Cardiac fibroblast (primary cell): ENCODE measurements at places on chromosomes 2 and 18.

DNA sequence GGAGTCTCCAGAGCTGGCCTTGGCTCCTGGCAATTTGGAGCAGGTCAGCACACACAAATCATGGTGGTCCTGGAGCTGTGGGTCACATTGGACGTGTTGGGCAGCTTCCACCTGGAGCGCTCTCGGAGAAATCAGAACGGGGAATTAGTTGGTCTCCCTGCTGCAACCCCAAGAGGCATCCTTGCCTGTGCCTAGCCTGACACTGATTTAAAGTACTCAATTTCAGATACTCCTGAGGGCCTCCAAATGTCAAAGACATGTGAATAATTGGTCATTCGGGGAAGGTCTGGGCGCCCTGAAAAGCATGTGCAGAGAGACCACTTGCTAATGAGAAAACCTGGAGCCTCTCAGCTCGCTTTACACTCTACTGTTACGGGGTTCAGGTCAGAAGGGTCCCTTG lies 145.5 kb upstream of the AGAP1 start:
- DNase-seq: no peak

DNA sequence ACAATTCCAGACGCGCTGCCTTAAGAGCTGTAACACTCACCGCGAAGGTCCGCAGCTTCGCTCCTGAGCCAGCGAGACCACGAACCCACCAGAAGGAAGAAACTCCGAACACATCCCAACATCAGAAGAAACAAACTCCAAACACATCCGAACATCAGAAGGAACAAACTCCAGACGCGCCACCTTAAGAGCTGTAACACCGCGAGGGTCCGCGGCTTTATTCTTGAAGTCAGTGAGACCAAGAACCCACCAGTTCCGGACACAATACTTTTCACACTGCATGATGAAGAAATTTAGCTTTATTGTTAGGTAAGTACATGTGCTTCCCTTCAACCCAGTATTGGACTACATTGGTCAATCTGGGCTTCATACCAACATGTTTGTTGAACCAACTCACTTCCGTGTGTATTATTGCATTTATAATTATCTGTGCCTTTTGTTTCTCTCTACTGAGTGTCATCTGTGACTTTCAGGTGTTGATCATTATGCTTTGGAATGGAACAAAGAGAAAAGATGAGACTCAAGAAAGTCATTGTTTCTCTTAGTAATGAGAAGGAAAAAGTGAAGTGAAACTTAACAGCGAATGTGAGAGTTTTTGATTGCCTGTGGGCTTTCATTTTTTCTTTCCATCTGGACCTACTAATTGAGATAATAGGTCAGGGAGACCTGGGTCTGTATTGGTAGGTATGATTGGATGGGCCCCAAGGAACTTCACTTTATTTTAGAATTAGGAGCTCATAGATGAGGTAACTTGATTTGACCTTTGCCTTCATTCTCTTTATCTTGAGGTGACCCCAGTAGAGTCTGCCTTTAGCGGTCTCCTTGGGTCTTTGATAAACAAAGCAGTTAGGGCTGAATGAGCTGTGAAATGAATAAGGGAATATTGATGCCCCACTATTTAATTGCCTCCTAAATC lies 76.1 kb upstream of the CAVIN2 start:
- DNase-seq: no peak

GRCh38 chr2:160934991-160935390 lies 225.2 kb upstream of the TANK start:
- DNase-seq: no peak

- no peak for DNase-seq
Observed at GRCh38 chr18:74373428-74373827, 57.8 kb downstream of the C18orf63 start.

DNA sequence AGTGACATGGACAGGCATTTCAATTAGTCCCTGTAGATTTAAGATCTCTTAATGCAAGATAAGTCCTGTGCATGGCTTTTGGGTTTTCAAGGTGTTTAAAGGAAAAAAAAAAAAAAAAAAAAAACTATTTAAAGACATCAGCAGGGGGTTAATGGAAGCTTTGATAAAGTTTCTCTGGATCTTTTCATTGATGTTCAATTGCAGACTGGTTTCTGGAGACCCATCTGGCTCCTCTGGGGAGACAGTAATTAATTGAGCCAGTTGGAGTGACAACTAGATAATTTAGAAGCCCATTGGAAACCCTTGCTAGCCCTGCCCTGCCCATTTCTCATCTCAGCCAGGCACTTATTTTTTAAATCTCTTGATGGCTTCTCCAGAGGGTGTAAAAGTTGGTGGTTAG lies 98.7 kb downstream of the EPHA4 start:
- DNase-seq: no peak

- peak; percentile 89 for DNase-seq
Observed at GRCh38 chr2:166090346-166090745, 37.5 kb downstream of the SCN1A start.

- DNase-seq: no peak
Observed at GRCh38 chr2:134594399-134594798, 124.4 kb downstream of the TMEM163 start.

GRCh38 chr18:22179174-22179573 lies 9.8 kb downstream of the GATA6 start:
- DNase-seq: peak; percentile 25

- no peak for DNase-seq
Observed at GRCh38 chr2:135903650-135904049, 27.4 kb upstream of the MCM6 start.

DNA sequence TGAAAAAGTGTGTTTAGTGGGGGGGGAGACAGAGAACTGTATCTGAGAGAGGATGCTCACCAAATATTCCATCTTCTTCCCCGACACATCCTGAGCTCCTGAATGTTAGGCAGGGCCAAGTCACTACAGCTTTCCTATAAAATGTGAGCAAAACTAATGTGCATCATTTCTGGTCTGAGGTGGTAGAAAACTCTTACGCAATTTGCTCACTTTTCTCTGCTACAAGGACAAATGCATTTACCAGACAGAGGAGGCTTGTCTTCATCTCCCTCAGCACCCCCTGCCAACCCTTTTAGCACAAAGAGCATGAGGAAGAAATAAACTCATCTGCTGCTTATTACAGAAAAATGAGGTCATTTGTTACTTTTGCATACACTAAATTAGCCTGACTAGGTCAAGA lies 554.0 kb downstream of the RNF144A start:
- no peak for DNase-seq

GRCh38 chr18:32934201-32934600 lies 161.4 kb upstream of the KLHL14 start:
- DNase-seq: no peak

GRCh38 chr2:6109831-6110230 lies 417.6 kb downstream of the SOX11 start:
- DNase-seq: no peak

DNA sequence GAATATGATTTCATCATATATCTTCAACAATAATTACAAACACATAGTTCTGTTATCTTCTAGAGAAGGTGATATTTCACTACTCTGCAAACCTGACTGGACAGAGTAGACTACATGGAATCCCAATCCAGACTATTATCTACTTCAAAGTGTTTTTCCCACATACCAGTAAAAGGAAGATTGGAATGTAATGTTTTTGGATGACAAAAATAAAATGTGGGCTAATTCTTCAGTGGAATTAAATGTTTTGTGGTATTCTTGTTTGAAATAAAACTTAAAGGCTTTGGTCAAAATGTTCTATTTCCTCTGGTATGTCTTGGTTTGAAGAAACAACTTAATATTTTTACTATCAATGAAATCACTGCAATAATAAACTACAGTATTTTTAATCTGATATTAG lies 22.1 kb downstream of the COL5A2 start:
- DNase-seq: no peak

- DNase-seq: no peak
Observed at GRCh38 chr2:176388861-176389260, 119.6 kb downstream of the MTX2 start.

DNA sequence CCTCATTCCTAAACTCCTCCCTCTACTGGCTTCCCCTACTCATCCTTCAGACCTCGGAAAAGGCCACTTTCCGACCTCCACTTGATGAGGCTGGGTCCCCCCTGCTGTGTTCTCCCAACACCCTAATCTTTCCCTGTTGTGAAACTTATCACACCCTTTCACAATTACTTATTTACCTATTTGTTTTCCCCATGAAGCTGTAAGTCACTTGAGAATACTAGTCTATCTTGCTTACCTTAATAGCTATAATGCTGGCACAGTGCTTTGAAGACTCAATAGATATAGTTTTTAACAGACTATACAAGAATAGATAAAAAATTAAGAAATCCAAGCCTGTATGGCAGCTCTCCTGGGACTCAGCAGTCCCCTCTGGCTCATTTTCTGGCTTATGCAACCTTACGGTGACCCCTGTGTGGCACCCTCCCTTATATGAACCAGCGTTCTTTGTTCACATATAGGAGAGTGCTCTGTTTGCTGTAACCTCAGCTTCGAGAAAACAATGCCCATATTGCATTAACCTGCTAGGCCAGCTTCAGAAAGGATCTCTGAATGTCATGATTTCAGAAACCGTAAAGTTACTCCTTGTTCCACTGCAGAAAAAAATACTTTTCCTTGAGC lies 220.4 kb upstream of the PKDCC start:
- DNase-seq: no peak

GRCh38 chr2:138333677-138334076 lies 167.9 kb upstream of the SPOPL start:
- no peak for DNase-seq

- no peak for DNase-seq
Observed at GRCh38 chr2:7539077-7539476, 621.9 kb downstream of the RNF144A start.

DNA sequence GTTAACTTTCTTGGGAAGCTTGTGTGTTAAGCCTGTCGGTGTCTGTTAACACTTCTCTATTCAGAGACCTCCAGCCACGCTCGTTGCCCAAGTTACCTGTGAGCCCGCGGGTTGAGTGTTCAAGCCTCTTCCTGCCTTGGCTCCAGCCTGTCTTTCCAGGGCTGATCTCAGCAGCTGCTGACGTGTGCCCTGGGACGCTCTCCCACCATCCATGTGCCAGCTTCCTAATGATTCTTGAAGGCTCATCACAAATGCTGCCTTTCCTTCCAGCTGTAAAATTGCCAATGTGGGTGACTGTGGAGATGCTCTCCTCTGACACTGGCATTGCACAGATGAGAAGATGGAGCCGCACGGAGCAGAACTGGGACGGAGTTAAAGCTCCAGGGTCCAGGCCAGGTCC lies 6.1 kb downstream of the RNF144A start:
- DNase-seq: no peak

- no peak for DNase-seq
Observed at GRCh38 chr2:241895427-241895711, 25.8 kb downstream of the RTP5 start.

DNA sequence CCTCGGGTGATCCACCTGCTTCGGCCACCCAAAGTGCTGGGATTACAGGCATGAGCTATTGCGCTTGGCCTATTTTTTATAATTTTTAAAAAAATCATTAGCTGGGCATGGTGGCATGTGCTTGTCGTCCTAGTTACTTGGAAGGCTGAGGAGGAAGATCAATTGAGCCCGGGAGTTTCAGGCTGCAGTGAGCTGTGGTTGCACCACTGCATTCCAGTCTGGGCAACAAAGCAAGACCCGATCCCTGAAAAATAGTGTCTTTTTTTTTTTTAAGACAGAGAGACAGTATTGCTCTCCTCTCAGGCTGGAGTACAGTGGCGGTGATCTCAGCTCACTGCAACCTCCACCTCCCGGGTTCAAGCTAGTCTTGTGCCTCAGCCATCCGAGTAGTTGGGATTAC lies 4.8 kb downstream of the SSB start:
- DNase-seq: no peak

GRCh38 chr2:128783896-128784295 lies 465.2 kb upstream of the HS6ST1 start:
- no peak for DNase-seq

DNA sequence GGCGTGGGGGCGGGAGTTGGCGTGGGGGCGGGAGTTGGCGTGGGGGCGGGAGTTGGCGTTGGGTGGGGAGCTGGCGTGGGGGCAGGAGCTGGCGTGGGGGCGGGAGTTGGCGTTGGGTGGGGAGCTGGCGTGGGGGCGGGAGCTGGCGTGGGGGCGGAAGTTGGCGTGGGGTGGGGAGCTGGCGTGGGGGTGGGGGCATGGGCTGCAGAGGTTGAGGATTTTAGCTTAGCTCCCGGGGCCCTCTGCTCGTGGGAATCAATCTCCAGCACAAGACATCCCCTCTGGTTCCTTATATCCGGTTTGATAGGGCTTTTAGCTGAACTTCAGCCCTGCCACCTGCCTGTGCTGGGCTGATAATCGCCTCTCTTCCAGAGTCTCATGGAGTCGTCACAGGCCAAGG lies 177.0 kb downstream of the LDLRAD4 start:
- no peak for DNase-seq

DNA sequence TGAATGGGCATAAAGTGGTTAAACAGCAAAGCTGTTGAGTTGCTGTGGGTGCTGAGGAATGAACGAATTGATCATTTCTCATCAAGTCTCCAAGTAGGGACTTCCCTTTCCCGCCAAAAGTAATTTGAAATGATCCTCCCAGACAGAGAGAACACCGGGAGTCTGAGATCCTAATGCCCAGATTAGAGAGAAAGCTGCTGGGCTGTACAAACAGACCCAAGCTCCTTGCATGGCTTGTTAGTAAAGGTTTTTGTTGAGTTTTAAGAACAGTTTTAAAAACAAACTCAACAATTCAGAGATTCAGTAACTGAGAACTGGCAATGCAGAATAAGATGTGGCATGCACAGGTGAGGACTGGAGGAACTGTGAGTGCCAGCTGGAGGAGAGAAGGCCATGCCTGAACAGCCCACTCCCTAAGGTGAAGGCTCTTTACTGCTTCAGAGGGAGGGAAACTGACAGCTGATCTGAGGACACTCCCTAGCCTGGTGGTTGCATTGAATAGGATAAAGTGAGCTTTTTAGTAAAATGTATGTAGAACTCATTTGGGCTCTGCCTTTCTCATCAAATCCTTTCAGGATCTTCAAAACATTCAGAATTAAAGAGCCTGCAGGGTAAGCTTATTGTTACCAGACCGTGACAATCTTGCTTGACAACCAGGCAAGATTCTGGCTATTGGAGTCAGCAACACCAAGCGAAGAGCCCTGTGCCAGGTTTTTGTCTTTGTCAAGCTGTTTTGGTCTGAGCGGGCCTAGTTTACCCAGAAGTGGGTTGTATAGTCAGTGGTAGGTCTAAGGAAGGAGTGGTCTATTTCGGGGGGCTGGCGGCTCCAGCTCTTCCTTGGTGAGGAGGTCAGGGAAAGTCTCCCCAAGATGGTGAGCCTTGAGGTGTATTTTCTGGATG lies 63.2 kb upstream of the IGFBP5 start:
- no peak for DNase-seq

- no peak for DNase-seq
Observed at GRCh38 chr18:79186649-79187048, 117.5 kb downstream of the ATP9B start.

DNA sequence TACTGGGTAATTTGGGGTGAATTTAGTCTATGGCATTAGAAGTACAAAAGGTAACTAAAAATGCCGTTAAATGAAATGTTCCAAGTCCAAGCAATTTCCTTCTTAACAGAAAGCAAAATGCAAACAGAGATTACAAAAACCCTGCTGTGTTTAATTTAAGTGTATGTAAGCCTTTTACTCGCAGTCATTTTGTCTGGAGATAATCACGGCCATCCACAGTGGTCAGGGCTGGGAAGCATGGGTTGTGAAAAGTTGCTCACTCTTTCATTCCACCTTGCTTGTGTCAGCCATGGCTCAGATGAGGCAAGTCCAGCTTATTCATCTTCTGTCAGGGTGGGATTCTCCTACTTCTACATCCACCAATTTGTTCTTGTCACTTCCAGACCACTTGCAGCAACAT lies 983.6 kb upstream of the ZEB2 start:
- DNase-seq: no peak
